ENCODE measurements at places on chromosomes 11 and 22.

GRCh38 chr11:72606748-72607468 lies 67.3 kb downstream of the PDE2A start:
- no peak for DNase-seq

- peak; percentile 93 for DNase-seq
These were observed 31.9 kb downstream of the ATG13 start for GRCh38 chr11:46649180-46649738.

GRCh38 chr22:48707763-48708557 lies 1119.7 kb downstream of the BRD1 start:
- DNase-seq: peak; percentile 34

DNA sequence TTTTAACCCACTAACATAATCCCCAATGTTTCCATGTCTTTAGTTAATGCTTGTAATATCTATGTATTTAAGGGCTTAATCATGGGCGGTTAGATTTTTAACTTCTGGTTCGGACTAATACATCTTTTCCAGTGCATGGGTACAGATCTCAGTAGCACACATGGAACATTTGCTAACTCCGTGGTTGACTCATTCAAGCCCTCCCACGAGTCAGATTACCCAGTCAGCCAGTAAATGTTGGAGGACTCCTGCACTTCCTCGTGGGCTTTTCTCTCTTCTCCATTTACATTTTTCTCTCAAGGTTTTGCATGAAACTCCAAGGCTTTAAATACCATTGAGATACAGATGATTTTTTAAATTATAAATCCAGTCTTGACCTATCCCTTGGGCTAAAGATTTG lies 313.9 kb downstream of the ST3GAL4 start:
- no peak for DNase-seq

GRCh38 chr11:119169282-119169719 lies 776 bp downstream of the NLRX1 start:
- peak; percentile 94 for DNase-seq
